ENCODE measurements at places on chromosomes 2 and 18.

DNA sequence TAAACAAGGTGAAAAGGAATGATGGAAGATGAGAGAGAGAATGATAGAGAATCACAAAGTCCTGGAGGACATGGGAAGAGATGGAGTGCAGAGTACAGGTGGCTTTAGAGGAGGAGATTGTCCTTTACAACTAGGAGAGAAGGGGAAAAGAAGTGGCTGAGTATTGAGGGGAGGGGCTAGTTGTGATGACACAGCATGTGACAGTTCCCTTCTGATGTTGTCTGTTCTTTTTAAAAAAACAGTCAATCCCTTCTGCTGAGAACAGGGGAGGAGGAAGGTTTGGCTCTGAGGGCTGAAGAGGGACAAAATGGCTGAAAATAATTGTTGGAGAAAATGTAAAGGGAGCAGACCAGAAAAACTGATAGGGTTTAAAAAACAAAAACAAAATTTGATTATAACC lies 44.0 kb downstream of the STEAP3 start:
- no peak for DNase-seq

- DNase-seq, result no peak
Observed at GRCh38 chr2:231343988-231344387, 51.5 kb upstream of the B3GNT7 start.

- DNase-seq, result no peak
Observed at GRCh38 chr2:64946769-64947247, 42.4 kb upstream of the SLC1A4 start.

GRCh38 chr2:5982193-5982902 lies 290.2 kb downstream of the SOX11 start:
- DNase-seq, result no peak

DNA sequence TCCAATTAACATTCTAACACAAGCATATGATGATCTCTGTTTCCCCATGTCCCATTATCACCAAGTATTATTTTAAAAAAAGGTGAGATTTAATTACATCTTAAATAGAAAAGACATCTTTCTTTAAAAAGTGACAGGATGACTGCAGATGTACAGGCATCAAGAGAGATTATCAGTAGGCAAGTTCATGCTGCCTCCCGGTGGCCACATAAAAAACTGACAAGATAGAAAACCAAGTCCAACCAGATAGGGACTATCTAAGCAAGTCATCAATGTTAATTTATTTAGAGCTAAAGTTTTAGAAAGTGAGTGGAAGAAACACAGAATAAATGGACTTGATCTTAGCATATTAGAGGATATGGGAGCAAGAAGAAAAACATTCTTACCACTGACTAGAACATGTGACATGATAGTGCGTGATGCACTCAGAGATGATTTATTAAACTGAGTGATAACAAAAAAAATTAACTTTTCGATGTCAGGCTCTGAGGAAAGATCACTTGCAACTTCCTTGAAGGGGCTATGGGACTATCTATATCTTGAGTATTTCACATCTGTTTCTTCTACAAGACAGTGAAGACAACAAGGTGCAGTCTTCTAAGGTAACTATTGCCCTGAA lies 5.4 kb upstream of the TDRD15 start:
- DNase-seq, result no peak

DNA sequence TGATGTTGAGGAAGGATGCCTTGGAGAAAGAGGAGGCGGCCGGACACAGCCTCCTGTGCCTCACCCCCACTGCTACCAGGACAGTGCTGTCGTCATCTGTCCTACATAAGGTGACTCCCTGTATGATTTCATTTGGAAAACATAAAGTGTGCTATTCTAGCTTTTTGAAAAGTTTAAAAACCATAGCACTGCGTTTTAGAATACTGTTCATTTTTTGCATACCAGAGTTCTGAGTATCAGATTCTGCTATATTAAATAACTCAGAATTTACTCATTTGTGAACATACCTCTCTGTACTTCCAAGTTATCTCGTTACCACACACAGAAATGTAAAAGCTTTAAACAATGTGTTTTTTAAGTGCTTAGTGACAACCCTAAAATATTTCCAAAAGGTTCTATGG lies 302.9 kb downstream of the LRRTM1 start:
- no peak for DNase-seq

DNA sequence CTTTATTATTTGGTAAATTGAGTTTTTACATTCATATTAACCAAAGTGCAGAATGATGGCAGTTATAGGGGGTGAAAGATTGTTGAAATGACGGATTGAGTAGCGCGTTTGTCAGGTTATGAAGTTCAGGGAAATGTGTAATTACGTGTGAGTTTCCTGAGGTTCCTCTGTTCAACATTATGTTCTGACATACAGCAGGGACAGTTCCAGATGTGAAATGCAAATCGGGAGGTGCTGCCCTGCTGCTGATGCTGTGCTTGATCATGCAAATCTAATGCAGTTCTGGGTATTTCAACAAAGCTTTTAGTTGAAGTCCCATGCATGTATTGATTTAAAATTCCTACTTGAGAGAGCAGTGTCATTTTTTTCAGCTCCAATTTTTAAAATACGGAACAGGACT lies 57.9 kb downstream of the CDH7 start:
- no peak for DNase-seq

DNA sequence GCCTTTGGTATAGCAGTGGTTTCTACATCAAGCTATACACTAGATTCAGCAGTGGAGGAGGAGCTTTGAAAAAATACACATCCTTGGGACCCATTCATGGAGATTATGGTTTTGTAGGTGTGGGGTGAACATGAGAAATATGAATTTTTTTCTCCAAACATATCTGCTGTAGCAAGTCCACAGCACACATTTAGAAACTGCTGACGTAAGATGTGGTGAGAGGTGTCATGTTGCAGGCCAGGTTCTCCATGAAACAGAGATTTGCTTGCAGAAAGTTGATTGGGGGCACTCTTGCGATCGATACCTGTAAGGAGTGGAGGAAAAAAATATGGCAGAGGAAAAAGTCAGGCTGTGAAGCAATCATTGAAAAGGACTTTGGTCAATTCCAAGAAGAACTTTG lies 67.9 kb downstream of the FASTKD2 start:
- no peak for DNase-seq

DNA sequence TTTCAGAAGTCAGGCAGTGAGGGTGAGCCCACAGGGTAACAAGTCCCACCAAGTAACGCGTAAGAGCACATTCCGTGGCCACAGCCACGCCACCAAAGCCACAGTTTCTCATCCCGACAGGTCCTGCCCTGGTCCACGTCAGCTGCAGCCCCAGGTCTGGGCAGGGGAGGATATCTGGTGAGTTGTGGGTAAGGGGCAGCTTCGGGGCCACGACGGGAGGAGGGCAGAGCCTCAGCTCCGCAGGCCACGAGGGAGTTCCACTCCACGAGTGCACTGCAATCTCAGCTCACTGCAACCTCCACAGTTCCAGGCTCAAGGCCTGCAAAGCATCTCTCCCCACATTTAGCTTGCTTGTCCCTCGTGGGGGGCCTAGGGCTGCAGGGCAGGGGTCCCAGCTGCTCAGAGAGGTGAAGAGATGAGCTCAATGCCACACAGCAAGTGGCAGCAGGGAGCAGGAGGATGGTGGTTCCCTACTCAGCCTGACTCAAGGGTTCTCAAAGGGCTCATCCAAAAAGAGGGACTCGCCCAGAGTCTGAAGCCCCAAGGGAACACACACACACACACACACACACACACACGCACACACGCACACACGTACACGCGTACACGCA lies 12.5 kb downstream of the SNORC start:
- no peak for DNase-seq
